ENCODE measurements at places on chromosomes 12 and 14.

DNA sequence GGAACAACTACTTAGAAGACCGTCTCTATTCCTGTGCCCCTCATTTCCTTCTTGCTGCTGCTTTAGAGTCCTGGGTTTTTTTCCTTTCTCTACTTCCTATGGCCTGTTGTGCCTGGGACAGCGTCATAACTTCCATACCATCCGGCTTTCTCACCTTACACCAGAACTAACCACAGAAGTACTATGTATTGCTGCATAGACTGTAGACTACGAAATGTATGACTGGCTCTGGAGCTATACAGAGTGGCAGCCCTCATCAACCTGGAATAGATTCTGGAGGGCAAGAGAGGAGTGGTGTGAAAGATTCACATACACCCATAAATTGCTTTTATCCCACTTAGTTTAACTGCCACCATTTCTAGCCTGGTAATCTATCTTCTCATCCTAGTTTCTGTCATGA lies 16.9 kb upstream of the SRP54 start:
- DNase-seq = no peak

GRCh38 chr12:65419284-65420072 lies 141.0 kb downstream of the MSRB3 start:
- no peak for DNase-seq

DNA sequence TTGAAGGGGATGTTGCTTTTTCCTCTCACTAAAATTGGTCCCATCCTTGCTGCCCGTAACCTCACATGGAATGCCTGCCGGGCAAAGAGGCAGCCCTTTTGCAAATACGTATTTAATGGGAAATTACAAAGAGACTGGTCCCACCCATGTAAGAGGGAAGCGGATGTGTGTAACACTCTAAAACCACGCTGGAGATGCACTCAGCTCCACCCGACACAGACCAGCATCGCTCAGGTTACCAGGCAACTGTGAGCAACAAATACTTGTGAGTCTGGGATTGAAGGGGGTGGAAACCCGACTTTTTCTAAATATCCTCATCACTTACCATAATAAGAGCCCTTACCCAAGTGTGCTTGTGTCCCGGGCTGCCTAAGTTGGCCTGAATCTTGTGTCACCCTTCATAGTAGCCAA lies 47.7 kb downstream of the ELK3 start:
- DNase-seq = peak; percentile 69

DNA sequence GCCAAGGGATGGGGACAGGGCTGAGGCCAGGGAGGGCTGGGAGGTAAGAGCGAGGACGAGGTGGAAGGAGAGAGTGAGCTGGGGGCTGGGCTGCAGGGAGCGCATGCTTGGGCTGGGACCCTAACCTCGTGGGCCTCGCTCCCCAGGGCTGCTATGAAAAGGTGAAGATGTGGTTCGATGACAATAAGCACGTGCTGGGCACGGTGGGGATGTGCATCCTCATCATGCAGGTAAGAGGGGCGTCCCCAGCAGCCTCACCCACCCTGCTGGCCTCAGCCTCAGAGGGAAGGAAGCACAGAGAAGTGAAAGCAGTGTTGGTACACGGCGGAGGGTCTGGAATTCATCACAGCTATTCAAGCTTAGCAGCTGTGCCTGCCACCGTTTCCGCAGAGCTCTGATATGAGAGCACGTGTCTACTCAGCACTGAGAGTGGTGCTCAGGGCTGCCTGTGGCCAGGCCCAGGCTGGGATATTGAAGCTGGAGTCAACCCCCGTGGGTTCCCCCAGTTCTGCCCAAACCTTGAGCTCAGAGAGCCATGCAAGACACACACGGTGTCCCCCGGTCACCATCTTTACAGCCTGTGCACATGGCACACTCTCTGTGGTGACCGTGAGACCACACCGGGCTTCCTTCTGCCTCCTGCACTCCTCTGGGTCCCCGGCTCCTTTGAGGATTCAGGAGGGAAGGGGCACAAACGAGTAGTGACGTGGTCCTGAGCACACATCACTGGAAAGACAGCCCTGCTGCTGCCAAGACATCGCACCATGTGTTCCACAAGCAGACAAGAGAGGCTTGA lies 204.6 kb downstream of the TSPAN9 start:
- no peak for DNase-seq

DNA sequence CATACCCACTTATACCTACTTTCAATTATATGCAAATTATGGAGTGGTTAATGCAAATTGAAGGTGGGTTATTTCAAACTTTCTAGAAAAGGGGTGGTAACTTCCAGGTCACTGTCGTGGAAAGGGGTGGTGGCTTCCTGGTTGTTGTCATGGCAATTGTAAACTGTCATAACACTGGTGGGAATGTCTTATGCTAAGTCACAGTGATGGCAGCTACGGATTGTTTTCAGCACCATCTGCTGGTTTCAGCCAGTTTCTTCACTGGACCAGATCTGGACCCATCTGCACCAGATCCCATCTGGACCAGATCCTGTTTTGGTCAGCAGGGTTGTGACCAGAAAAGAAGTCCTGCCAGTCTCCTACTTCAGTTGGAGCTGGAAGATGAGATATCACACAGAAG lies 1469.3 kb downstream of the AACS start:
- DNase-seq = no peak

DNA sequence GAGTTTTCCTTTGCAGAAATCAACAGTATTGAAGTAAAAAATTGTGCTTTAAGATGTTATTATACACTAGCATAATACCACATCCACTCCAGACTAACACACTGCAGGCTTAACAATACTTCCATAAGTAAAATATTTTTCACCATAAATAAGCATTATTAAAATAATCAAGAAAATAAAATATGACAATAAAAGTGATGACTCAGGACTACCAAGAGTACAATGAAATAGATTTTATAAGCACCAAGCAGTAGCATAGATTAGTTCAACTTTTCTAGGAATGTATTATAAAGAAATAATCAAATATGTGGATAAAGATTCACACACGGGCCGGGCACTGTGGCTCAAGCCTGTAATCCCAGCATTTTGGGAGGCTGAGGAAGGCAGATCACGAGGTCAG lies 40.4 kb upstream of the MTHFD1 start:
- no peak for DNase-seq

GRCh38 chr12:34404377-34405285 lies 382.3 kb downstream of the ALG10 start:
- no peak for DNase-seq

GRCh38 chr14:100443603-100444002 lies 120.5 kb downstream of the SLC25A47 start:
- DNase-seq = no peak

GRCh38 chr12:57465030-57465746 lies 5.6 kb downstream of the GLI1 start:
- no peak for DNase-seq

DNA sequence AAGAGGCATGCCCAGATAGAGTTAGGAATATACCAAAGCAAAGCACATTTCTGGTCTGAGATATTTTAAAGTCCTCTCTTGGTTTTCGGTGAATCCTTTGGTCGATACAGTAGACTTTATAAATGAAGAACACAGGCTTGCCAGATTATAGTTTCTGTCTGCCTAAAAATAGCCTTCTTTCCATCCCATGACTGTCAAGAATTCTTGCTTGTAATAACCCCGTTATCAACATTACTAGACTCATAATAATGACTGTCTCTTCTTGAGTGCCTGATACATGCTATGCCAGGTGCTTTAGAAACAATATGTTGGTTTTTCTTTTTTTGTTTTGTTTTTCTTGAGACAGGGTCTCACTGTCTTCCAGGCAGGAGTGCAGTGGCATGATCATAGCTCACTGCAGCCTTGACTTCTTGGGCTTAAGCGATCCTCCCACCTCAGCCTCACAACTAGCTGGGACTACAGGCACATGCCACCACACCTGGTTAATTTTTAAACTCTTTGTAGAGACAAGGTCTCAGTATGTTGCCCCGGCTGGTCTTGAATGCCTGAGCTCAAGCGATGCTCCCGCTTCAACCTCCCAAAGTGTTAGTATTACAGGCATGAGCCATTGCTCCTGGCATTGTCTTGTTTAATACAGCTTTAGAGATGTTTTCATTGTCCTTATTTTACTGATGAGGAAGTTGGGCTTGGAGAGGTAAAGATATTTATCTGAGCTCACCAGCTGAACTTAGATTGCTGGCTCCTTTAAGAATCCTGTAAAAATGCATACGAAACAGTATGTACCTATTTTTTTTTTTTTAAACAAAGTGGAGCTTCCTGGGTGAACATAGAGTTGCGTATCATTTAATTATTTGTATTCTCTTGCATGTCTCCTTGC lies 30.4 kb downstream of the CHST11 start:
- no peak for DNase-seq

- peak; percentile 10 for DNase-seq
Measured at GRCh38 chr12:57276935-57277563, 26.1 kb upstream of the STAC3 start.

DNA sequence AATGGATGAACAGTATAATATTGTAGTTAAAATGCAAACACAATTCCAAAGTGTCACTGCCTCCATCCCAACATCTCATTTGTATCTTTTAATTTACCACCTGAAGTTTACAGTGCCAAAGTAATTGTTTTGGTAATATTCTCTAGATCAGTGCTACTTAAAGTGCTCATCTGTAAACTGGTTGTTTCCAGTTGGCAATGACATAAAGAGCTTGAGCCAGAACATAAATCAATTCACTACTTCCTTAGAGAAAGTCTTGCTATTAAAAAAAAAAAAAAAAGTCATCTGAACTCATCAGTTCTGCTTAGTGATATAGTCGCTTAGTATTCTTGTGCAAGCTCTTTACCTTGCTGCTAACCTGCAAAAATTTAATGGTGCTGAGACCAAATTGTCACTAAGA lies 16.4 kb downstream of the PLCZ1 start:
- DNase-seq = no peak

DNA sequence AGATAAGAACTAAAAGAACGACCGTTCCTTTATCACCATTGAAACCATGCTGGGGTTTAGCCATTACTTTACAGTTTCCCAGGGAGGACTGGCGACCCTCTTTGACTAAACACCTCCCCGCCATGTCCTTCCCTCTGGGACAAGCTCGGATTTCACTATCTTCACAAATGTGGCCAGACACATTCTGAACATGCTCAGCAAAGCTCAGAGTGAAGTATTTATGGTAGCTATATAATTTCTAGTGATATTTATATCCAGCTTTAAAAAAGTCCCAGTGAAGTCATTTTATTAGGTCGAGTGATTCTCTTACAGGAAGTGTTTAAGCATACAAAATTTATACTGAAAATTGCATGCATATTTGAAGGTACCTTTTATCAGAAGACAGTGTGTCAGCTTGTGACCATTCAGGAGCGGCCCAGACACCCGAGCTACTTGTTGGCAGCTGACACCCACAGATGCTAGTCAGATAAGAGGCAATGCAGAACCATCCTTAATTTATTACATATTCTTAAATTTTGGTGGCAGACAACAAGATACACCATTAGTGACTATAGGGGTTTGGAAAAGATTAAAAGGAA lies 36.8 kb downstream of the NIN start:
- no peak for DNase-seq
